Stimulated activated CD8-positive, alpha-beta memory T cell treated with anti-CD3 and anti-CD28 coated beads, Interleukin-15, amount 100 ng/mL, for 24 hours (primary cell): ENCODE measurements at places on chromosomes 6 and 20.

- DNase-seq = no peak
Observed at GRCh38 chr20:50356962-50357782, 153.0 kb upstream of the PTPN1 start.

DNA sequence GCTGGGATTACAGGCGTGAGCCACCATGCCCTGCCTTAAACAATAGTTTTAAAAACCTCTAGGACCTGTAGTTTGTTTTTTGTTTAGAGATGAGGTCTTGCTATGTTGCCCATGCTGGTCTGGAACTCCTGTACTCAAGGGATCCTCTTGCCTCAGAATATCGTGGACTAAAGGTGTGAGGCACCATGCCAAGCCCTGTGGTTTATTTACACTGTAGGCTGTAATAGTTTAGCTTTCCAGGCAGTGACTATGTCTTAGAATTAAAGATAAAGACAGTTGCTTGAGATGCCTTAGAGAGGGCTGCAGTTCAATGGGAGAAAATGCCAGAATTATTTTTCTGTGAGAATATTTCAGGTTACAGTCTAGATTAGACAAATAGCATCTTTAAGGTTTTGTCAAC lies 72.9 kb downstream of the SGK1 start:
- DNase-seq = no peak

DNA sequence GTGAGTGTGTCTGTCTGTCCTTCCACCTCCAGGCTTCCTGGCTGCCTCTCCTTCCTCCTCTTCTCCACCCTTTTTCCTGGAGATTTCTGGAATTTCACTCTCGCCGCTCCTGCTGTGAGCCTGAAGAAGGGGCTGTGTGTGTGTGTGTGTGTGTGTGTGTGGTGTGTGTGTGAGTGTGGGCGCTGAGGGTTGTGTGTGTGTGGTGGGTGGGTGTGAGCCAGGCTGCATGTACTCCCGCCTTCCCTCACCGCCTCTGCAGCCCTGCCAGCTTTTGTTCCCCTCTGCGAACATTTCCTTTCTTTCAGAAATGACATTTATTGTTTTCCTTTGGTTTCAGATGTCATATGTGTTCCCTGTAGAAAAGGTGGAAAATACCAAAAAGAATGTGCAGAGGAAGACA lies 76.0 kb downstream of the SRC start:
- DNase-seq = no peak

- DNase-seq = no peak
Observed at GRCh38 chr6:153012856-153013255, 10.3 kb upstream of the MTRF1L start.

DNA sequence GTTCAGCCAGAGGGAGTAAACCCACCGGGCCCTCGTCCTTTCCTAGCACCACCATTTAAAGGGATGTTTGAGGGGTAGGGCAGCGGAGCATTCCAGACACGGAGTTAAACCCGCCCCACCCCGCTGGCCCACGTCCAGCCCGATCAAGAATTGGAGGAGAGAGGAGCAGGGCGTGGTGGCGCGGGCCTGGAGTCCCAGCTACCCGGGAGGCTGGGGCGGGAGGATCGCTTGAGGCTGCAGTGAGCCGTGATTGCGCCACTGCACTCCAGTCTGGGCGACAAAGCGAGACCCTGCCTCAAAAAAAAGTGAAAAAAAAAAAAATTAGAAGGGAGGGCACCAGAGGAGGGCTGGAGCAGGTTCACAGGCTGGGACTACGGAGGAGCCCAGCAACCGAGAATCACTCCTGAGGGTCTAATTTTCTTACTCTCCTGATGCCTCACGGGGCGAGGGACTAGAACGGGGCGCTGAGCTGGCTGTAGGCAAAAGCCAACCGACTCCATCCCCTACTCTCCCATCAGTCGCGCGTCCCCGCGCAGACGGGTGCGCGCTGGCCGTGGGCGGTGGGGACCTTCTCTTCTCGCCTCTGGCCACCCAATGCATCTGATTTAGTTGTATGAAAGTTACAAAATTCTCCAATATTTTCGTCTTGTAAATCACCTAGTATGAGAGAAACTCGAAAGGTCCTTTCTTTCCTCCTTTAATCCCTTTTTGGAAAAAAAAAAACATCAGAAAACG lies 6.1 kb upstream of the HSPA1B start:
- no peak for DNase-seq

GRCh38 chr6:114315831-114316595 lies 26.8 kb downstream of the HS3ST5 start:
- no peak for DNase-seq

DNA sequence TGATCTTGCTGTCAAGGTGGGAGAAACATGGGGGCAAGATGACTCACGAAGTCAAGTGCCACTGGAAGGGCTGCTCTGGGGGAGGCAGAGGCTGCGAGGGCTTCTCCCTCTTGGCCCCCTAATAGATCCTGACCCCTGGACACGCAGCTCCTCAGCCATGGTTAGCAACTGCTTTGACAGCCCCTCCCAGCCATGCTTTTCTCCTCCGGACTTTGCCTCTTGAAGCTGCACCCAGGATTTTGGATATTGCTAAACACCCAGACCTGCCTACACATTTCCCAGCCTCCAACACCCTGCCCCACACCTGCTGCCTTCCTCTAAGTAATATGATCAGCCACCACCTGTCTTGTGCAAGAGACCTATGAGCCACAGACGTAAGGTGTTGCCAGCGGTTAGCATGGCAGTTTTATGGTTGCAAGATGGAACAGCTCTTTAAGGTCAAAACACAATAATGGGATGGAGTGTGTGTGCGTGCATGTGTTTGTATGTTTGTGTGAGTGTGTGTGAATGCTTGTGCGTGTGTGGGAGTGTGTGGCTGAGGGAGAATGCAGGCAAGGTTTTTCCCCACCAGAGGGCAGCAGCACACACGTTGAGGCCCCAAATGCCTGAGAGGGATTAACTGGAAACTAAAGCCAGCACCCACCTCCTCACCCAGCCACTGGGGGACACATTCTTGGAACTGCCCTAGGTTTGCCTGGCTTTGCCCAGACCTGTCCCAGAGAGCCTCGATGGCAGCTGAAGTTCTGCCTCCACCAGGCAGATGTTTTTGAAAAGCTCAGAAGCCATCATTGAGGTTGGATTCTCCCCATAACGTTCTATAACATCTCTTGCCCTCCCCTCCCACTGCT lies 2.5 kb downstream of the IP6K3 start:
- DNase-seq = peak; percentile 53

DNA sequence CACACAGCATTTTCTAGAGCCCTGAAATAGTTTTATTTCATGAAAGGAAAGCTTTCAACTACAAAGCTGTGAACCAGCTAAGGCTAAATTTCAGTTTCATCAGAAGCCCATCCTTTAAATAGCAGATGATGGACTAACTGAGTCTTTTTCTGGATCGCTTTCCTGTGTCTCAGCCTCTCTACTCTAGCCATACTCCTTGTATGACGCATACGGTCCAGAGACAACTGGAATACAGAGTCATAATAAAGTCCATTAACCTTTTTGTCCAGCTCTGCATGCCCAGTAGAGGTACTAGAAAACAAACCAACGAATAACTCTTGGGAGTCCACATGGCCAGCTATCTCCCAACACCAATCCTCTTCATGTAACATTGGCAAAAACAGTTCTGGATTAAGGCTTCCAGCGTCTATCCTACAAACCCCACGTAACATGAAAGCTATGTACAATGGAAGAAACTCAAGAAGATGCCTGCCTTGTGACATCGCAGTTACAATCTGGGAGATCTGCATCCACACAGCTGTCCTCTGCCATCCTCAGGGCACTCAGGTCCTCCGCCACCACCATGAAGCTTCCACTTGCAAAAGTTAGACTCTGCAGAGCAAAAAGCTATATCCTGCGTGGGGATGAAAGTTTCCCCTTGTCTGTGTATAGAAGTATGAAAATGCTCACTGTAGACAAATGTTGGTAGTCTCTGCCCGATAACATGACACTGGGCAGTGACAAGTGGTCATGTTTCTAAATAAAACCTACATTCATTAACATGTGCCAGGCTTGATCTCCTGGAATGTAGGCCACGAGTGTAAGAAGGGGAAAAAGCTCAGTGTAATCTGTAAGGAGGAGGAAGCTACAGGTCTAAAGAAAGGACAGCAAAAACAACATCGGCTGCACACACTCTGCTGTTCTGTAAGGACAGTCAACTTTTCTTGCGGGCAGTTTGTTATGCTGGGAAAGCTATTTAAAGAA lies 360.4 kb downstream of the ESR1 start:
- no peak for DNase-seq

DNA sequence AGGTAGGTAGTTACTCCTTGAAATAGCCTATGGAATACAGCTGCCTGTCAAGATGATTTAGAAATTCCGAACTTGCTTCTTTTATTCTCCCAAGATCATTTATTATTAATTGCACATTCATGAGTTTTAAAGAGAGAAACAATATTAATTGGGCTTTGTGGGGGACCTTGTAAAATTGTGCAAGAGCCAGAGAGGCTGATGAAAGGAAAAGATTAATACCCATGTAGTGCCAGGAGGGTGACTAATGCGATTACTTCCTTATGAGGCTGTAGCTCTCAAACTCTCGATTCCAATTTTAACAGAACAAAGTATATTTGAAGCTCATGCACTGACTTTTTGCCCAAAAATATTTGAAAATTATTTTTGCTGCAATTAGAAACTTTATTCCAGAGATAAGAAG lies 423.8 kb upstream of the ID4 start:
- DNase-seq = no peak

GRCh38 chr6:111844921-111845320 lies 28.3 kb downstream of the FYN start:
- DNase-seq = no peak

DNA sequence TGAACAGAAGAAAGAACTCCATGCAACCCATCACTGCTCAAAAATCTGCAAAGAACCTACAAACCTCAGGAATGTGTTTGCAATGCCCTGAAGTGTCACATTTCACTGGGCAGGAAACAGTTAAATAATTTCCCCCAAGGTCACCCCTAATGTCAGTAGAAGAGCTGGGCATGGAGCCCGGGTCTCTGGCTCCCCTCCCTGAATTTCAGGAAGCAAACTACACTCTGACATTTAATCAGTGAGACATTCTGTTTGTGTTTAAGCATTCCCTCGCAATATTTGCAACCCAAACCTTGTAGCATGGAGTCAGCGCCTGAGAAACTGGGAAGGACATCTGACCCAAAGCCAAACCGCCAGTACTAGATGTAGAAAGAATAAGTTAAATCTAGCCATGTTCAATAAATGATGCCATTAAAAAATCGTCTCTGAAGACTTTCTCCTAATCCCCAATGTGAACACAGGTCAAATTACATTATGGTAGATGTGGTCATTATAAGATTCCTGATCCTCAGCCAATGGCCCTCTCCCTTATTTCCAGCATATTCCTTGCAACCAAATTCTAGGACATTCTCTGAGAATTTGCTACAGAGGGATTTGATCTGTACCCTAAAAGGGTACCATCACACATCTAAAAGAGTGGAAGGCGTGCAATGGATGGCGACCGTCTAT lies 91.2 kb upstream of the ADTRP start:
- DNase-seq = no peak

DNA sequence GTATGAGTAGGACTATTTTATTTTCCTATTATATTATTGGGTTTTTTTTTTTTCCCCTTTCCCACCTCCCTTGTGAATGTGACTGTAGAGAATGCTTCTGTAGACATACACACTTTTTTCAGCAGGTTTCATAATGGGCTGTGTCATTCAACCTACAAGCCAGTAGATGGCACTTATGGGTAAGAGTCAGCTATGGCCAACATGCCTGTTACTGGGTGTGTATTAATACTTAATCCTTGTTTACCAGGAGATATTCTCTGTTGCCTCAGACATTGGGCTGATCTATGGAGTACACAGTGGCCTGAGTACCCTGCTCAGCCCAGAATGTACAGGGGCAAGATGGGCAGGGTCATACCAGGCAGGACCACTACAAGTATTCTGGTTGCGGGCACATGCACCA lies 382.5 kb downstream of the EPHA7 start:
- DNase-seq = no peak

- DNase-seq = no peak
Observed at GRCh38 chr20:59772373-59772705, 161.1 kb downstream of the SYCP2 start.

- no peak for DNase-seq
Observed at GRCh38 chr6:301526-301925, 9.2 kb downstream of the DUSP22 start.
